ENCODE measurements at places on chromosomes 7 and 10. TPM values are rescaled to one million over a fixed set of nuclear protein-coding genes. Genes with fewer than 3 reads are reported as not detected.

The TAF5 gene
- 6.0 TPM for total RNA-seq

The CCDC3 gene
- total RNA-seq, result 0.10 TPM

DNA sequence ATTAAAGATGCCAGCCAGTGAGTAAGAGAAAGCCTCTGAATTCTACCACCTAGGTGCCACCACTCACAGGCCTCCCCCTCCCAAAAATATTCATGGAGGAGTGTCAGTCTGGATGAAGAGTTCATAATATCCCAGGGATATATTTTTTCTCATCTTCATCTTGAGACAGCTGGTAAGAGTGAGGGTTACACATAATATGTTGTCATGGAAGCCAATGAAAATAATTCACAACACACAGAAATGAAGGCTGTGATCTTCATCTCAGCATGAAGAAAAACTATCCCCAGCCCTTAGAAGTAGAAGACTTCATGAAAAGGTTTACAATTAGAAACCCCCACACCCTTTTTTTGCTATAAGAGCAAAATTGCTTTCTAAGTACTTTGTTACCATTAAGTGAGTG, 175.6 kb downstream of the DNAH11 start:
- no peak for DNase-seq

GRCh38 chr10:95755511-95756004, 405 bp upstream of the ENTPD1 start:
- no peak for DNase-seq

The PITX3 gene
- total RNA-seq, result 0.49 TPM

The DPYSL4 gene
- 9.9 TPM for total RNA-seq

DNA sequence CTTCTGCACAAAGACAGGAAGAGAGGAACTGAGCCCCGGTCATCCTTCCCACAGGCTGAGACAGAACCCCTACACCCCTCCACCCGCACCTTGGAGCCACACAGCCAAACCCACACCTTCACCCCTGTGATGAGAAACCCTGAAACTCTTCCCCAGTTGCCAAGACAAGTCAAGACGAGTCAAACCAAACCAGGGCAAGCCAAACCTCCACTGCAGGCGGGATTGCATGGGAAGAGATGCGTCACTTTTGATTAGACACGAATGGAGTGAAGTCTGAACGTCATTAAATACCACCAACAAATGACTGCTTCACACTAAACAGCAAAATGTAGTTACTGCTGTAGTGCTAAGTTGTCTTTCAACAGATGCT, 73.8 kb downstream of the PRPF18 start:
- DNase-seq, result no peak

Measured in Panc1 (cell line).